Osteocyte (in vitro differentiated cells): ENCODE measurements at places on chromosomes 7 and 10.
A peak's percentile ranks its signal among the peaks of the same experiment; 100 is the strongest.

DNA sequence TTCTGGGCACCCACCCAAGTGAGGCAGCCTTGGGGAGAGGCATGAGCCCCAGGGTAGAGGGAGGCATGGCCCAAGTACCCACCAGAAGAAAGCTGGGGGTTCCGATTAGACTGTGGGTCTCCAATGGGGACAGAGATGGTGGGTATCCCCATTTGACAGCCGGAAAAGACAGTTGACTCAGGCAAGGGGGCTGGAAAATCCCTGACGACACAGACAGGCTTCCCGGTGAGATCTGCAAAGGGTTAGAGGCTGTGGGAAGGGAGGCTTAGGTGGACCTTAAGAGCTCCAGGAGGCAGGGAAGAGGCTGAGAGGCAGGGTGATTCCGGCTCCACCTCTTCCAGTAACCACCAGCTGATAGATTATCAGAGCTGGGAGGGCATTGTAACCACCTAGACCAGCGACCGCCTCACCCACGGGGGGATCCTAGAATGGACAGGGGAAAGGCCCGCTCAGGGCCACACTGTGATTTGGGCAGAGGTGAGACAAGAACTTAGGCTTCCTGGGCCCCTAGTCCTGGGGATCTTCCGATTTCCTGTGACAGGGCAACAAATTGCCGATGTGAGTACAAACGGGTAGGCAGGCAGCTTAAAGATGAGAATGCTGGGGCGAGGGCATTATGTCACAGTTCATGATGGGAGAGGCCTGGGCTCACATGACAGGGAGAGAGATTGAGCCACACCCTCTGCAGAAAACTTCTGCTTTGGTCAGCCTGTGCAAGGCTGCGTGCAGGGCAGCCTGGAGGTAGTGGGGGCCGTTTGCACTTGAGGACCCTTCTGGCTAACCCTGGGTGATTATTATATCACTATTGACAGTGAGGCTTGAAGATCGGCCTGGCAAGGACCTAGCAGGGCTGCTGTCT lies 5.4 kb downstream of the TBATA start:
- no peak for DNase-seq

GRCh38 chr7:76060842-76061241 lies 12.9 kb downstream of the MDH2 start:
- no peak for DNase-seq

DNA sequence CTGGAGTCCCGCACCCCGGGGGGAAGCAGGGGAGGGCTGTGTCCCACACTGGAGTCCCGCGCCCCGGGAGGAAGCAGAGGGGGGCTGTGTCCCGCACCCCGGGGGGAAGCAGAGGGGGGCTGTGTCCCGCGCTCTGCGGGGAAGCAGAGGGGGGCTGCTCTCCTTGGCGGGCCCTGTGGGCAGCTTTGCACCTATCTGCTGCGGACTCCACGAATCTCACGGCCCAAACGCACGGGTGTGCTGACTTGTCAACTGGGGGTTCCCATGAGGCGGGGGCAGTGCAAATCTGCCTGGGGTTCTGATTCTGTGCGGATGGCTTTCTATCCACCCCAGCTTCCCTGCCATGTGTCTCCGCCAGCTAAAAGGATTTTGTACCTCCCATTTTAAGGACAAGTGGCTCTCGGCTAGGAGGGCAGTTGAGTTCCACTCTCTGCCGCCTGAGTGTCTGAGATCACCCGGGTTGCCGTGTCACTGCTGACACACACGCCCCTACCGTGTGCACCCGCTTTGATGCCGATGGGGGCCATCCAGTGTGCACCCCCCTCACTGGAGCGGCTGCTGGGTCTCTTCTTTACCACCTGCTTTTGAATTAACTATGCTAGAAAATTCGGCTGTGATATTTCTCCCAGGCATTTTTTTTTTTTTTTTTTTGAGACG lies 20.5 kb downstream of the GPER1 start:
- no peak for DNase-seq

DNA sequence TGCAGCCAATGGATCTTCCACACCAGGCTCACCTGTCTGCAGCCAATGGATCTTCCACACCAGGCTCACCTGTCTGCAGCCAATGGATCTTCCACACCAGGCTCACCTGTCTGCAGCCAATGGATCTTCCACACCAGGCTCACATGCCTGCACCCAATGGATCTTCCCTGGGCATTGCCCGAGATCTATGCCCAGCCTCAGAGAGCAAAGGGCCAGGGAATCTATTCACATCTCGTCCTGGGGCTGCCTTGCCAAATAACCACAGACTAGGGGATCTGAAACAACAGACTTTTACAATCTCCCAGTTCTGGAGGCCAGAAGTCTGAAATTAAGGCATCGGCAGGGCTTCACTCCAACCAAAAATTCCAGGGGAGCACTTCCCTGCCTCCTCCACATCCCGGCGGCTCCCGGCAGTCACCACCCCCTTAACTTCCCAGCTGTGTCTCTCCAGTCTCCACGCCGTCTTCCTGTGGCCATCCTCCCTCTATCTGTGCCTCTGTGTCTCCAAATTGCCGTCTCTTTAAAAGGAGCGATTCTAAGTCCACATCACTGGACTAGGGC lies 92.4 kb upstream of the PPP2R2D start:
- DNase-seq = peak; percentile 42

- DNase-seq = no peak
These were observed 47.0 kb downstream of the SRI start for GRCh38 chr7:88172842-88173241.

- peak; percentile 79 for DNase-seq
These were observed 204.1 kb downstream of the EBF3 start for GRCh38 chr10:129760003-129760315.

DNA sequence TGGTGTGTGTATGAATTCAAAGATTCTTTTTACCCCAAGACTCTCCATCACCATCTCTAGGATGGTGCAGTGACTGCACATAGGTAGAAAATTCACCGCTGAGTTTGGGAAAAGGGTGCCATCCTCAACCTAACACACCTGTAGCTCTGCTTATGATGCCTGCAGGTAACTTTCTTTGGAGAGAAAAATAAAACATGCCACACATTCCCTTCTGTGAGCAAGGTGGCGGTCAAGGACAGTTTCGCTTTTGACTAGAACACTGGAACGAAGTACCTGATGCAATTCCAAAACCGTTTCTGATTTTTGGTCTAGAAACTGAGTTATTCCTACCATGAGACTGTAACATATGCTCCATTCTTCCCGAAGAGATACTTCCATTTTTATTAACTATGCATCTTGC lies 205.6 kb downstream of the FGFR2 start:
- DNase-seq = no peak

- DNase-seq = no peak
These were observed 43.2 kb downstream of the DPYSL4 start for GRCh38 chr10:132229834-132230556.

DNA sequence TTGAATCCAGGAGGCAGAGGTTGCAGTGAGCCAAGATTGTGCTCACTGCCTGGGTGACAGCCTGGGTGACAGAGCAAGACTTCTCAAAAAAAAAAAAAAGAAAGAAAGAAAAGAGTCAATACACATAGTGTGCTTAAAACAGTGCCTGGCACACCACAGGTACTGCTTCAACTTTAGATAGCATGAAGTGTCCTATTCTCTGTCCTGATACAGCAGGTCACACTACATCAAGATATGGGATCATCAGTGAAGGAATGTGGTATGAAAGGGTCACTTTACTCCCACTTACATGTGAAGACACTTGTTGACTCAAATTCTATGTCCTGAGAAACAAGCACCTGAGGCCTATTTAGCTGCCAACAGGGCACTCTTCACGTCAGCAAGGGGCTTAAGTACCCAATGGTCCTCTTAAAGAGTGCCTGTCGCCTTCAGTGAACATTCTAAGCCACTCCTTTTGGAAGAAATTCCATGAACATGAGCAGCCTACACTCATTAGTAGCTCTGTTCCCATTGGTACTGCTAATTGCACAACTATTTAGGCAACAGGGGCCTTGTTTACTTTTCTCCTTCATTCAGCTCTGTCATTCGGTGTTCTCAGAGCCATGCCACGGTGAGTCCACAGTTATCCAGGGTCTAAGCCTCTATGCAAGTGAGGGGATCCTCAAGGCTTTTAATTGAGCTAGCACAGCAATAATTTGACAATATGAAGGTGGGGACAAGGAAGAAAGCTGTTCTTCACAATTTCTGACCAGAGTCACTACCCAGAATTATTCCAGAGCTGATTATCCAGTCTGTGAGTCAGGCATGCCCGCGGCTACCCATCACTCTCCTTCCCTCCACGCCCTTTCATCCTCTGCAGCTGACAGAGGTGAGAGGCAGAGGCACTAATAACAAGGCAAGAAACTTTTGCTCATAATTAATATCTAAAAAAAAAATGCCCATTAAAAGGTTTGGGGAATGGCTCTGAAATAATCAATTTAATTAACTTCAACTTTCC lies 56.6 kb upstream of the PTN start:
- no peak for DNase-seq

DNA sequence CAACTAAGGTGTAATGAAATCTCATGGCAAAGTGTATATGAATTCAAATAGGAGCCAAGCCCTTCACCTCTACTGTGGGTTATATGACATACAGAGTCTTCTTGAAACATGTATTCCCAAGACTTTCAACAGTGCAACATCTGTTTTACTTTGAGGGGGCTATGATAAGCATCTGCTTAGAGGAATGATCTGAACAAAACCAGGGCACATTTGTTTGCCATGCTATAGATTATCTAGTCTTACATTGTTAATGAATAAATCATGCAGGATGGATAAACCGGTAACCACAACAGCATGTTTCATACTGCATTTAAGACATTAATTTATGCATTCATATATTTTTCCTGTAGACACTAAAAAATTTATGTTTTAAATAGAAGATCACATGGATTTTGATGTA lies 1021.9 kb downstream of the LRMDA start:
- DNase-seq = no peak

GRCh38 chr10:118193642-118194041 lies 146.9 kb upstream of the RAB11FIP2 start:
- no peak for DNase-seq

GRCh38 chr7:74454021-74454924 lies 567 bp downstream of the GTF2IRD1 start:
- DNase-seq = no peak

DNA sequence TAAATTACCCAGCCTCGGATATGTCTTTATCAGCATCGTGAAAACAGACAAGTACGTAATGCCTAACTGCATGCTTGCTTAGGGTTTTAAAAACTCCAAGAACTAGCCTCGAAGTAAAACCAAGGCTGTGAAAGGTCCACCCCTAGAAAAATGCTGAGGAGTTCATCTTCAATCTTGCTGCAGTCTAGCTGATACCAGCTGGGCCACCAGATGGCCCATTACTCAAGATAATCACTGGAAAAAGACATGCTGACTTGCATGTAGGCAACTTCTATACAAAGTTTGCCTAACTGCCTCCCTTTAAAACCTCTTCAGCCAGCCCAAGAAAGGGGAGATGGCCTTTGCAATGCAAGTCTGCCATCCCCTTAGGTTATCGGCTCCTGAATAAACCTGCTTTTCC lies 614.1 kb downstream of the GALNT17 start:
- DNase-seq = no peak

DNA sequence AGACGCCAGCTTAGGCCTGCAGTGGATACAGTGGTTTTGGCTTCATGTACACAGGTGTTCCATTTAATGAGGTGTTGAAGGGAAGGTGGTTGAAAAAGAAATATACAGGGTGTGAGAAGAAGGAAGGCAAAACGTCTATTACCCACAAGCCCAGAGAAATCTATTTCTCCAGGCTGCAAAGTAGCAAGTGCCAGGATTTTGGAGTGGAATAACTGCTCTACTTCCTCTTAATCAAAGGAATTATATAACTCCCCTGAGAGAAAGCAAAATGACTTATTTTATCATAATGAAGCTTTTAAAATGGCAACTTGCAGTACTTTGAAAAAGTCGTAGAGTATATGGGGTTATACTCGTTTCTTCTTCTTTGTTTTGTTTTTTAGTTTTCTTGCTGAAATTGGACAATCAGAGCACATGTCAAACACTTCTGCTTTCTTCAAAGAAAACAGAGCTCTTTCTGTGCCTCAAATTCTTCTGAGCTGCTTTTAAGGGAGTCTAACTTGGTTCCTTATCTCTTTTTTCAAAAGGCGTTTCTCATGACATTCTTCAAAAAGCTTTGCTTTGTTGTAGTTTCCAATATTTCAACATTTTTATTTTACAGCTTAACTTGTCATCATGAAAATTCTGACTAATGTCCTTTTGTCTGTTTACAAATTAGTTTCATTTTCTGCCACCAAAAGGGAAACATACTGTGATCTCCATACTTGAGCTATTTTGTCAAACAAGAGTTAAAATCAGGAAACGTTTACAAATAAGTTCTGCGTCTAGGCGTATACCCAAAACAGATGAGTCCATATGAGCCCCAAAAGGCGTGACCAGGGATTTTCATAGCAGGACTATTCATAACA lies 289.7 kb downstream of the FRMD4A start:
- no peak for DNase-seq

DNA sequence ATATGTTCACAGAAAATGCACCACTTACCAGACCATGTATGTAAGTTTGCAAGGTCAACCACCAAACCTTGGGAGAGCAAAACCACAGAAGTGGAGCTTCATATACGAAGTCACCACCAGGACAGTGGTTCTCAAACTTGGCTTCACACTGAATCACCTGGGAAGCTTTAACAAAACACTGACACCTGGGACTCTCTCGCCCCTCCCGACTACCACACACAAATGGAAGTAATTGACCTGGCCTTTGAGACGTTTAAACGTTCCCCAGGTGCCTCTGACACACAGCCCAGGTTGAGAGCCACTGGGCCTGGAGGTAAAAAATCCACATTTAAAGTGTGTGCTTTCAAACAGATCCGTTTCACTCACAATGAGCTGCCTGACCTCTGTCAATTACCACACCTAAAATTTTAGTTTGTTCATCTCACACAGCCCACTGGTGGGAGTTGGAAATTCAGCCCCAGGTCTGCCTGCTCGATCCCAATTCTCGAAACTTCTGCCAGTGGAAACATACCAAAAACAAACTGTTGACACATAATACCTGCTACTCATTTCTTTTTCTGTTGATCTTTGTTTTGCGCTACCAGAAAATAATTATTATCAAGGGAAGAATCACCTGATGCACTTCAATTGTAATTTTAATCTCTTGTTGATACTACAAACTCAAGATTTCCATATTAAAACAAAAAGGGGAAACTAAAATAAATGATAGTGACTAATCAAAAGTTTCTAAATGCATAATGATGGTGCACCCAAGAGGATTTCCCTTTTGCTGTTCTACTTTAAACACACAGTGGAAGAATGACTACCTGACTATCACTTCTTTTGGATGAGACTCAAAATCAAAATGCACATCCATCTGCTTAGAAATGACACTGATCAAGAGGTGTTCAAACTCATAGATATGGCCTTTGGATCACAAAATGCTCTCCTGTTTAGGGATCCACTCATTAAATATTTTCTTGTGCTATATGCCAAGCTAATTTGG lies 26.6 kb downstream of the CDNF start:
- no peak for DNase-seq

DNA sequence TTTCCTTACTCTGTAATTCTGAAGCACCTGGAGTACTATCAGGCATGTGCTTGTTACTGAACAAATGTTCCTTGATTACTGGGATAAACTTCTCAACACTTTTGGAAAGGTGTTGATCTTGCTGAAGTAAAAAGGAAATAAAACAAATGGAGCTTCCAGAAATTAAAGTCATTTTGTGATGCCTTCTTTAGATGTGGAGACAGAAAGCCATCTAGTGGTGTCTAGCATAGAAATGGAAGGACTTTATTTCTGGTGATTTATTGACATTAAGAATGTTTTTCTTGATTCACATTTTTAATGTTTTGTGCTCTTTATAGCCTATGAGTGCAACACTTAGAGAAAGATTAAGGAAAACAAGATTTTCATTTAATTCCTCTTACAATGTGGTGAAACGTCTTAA lies 1.4 kb downstream of the SFR1 start:
- no peak for DNase-seq
